ENCODE measurements at places on chromosomes 2 and 18.

DNA sequence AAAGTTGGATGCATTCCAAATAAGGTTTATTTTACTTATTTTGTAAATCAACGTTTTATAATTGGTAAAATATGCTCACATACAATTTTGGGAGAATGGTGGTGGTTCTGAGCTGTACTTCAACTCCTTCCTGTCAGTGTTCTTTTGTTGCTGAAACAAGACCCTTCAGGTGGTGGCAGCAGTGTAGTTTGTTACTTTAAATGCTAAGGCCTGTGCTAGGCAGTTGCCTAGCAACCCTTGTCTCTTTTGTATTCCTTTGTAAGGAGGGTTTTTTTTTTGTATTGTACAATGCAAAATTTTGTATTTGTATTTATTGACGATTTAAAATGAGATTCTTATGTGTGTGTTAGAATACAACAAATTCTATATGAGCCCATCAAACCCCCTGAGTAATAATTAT is 166.0 kb upstream of the FAM98A start:
- no peak for DNase-seq

- DNase-seq = no peak
Measured at GRCh38 chr2:31231571-31232302, 2.2 kb upstream of the EHD3 start.

- peak; percentile 94 for DNase-seq
Measured at GRCh38 chr2:46984642-46985476, 69.3 kb upstream of the MCFD2 start.

DNA sequence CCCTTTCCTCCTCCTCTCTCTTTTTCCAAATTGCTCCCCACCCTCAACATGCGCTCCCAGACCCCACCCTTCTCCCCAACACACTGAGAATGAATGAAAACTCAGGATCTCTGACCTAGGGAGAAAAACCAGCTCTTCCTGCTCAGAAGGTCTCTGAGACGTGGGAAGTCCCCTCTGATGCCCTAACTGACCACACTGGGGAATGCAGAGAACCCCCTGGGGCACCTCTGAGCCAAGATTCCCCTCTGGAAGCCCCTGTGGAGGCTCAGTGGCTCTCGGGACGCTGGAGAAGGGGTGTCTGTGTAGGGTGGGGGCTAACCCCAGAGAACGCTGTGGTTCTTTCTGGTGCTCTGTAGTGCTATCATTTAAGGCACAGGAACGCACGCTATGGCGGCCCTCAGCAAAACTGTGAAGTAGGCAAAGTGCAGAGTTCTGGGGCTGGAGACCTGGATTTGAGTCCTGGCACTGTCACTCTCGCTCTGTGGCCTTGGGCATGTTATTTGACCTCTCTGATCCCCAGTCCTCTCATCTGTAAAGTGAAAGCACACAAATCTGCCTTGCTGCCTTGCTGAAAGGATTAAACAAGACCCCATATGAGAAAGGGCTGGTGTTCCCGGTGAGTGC is 17.1 kb downstream of the ATOH8 start:
- no peak for DNase-seq

- DNase-seq = no peak
Measured at GRCh38 chr18:7859122-7859521, 292.0 kb downstream of the PTPRM start.

- no peak for DNase-seq
Measured at GRCh38 chr2:127506510-127506909, 19.8 kb downstream of the IWS1 start.

- no peak for DNase-seq
Measured at GRCh38 chr2:66478299-66478698, 43.4 kb downstream of the MEIS1 start.

- DNase-seq = no peak
Measured at GRCh38 chr2:235229236-235229635, 264.6 kb upstream of the AGAP1 start.

GRCh38 chr18:31486165-31486564 is 11.8 kb upstream of the DSG2 start:
- DNase-seq = no peak

- DNase-seq = peak; percentile 23
Measured at GRCh38 chr18:58097121-58097906, 53.3 kb downstream of the NEDD4L start.

DNA sequence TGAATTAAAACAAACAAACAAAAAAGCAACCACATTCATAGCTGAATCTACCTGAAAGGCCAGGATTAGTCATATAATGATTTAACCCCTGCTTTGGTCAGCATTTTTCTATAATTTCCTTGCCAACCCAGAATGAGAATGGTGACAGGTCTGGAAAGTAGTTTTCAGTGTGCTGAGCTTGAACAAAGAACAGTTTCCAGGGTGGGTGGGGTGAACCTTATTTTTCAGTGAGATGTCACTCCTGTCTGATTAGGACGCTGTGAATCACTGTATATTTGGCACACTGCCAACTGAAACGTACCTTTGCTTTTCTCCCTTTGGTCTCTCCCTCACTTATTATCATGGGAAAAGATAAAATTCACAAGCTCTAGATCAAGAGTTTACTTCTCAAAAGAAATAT is 35.0 kb upstream of the DSC1 start:
- no peak for DNase-seq

GRCh38 chr2:56185582-56186046 is 1.8 kb downstream of the CCDC85A start:
- DNase-seq = peak; percentile 91

DNA sequence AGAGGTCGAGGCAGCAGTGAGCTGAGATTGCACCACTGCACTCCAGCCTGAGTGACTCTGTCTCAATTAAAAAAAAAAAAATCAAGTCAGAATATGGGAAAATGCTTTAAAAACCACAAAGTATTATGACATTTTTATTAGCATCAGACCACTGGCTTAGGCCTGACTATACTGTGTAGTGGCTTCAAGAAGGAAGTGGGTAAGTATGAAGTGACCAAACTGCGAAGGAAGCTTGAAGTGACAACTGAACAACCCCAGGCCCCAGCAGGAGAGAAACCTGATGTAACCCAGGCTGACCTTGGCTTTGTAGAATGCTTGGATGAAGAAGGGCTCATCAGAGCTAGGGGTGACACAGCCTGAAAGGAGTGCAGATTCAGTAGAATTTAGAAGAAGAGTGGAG is 21.4 kb upstream of the HAAO start:
- DNase-seq = no peak

- no peak for DNase-seq
Measured at GRCh38 chr2:170420961-170421687, 243.2 kb downstream of the MYO3B start.

GRCh38 chr2:142734231-142734630 is 143.2 kb upstream of the KYNU start:
- DNase-seq = no peak

DNA sequence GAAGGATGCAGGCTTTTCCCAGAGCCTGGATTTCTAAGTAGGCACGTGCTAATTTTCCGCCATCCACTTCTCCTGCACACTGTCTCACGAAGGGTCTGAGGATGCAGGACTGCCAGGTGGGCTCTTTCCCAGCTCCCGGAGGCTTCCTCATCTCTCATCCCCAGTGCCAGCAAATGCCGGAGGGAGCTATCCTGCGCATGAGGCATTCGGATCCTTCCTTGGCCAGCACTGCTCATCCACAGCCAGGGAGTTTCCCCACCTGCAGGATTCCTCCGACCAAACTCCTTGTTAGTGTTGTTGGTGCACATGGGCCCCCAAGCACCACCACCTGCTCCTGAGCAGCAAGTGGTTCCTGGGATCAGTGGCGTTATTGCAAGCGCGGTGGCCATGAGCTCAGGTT is 5.0 kb downstream of the CNDP1 start:
- DNase-seq = no peak

DNA sequence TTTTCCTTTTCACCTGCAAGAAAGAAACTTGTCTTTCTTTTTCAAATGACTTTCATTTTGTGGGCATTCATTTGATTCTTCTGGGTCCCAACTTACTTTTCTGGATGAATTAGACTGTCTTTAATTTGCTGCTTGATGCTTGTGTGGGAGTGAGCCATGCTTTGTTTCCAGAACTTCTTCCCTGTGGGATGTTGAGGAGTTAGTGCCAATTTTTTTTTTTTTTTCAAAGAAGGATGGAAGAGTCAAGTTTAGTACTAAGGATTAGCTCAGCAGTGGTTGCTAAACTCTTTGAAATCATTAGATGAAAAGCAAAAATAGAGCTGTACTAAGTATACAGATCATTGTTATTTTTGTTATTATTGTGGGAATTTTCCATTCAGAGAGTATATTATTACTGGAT is 17.2 kb upstream of the KCTD1 start:
- no peak for DNase-seq

DNA sequence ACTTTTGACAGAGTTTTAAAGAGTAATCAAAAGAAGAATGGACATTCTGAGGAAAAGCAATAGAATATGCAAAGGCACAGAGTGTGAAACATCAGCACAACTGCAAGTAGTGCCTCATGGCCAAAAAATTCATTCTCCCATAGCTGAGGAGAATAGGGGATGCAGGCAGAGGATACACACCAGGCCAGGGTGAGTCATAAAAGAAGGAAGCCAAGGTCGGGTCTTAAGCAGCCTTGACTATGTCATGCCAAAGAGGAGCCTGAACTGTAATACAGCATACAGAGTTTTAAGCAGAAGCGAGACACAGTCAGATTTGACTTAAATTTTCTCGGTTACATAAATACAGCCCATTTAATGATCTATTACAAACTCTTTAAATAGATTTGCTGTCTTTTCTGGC is 165.0 kb downstream of the LNPK start:
- DNase-seq = no peak

DNA sequence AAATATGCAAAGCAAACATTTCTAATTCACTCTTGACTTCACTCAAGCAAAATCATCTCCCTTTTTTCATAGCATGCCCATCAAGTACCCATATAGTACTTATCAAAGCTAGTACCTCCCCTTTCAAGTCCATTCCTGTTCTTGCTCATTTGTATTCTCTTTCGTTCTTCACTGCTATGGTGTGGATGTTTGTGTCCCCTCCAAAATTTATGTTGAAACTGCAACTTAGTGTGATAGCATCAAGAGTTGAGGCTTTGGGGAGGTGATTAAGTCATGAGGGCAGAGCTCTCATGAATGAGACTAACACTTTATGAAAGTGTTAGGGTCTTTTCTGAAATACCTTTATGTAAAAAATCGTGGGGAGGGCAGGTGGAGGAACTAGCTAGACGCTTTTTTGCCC is 52.9 kb downstream of the RNU4ATAC start:
- no peak for DNase-seq

GRCh38 chr2:11907190-11907589 is 160.8 kb downstream of the LPIN1 start:
- DNase-seq = peak; percentile 27

- no peak for DNase-seq
Measured at GRCh38 chr2:140257692-140258300, 1477.6 kb upstream of the NXPH2 start.
